Peyer's patch (tissue), 4 donors: ENCODE measurements at places on chromosomes 2 and 18. TPM values are rescaled to one million over a fixed set of nuclear protein-coding genes. Genes with fewer than 3 reads are reported as not detected.
A peak's percentile ranks its signal among the peaks of the same experiment; 100 is the strongest.

Gene HS6ST1
- 16.5 TPM for total RNA-seq

Gene ZNF804A
- 1.1 TPM for total RNA-seq

Gene CD207
- total RNA-seq = not detected

DNA sequence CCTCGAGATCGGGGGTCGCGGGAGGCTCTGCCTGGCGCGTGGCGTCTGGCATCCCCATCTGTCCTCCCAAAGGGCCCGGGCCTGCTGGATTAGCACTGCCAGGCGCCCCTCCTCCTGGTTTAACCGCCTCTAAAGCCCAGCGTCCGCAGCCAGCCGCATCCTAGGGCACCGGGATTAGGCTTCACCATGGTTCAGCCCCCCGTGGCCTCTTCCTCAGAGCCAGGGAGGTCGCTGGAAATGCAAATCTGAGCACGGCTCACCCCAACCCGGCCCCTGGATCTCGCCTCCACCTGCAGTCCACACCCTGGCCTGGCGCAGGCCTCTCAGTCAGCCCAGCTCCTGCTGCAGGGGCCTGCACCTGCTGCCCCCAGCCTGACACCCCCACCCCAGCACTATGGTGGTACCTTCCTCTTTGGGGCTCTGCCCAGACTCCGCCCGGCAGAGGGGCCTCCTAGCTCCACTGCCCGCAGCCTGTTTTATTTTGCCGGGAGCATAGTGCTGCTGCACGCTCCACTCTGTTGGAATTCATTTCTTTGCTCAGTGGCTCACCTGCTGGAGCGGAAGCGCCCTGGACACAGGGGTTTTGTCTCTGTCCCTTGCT, 13.2 kb downstream of the PRELID3A start:
- DNase-seq = no peak
- no peaks in the 10 kb centered on the region for H3K4me1 ChIP-seq
- H3K27me3 ChIP-seq = no peaks in the 10 kb centered on the region
- no peaks in the 10 kb centered on the region for H3K36me3 ChIP-seq

DNA sequence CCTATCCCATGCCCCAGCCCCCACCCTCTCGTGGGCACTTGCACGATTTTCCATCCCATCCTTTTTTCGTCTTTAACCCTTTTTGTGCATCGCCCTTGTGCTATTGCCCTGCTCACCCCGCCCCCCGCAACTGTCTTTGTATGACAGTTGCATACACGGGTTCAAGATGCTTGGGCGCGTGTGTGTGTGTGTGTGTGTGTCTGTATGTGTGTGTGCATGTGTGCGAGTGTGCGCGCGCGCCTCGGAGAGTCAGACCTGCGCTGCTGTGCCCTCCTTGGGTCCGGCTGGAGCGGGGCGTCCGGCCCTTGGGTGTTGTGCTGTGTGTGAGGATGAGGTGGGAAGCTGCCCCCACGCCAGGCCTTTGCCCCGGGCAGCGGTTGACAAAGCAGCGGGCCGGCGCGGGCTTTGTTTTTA, 230.7 kb downstream of the HAUS1 start:
- DNase-seq = no peak
- no peaks in the 10 kb centered on the region for H3K27me3 ChIP-seq
- no peaks in the 10 kb centered on the region for H3K4me1 ChIP-seq
- H3K27ac ChIP-seq = no peak overlapping the region

DNA sequence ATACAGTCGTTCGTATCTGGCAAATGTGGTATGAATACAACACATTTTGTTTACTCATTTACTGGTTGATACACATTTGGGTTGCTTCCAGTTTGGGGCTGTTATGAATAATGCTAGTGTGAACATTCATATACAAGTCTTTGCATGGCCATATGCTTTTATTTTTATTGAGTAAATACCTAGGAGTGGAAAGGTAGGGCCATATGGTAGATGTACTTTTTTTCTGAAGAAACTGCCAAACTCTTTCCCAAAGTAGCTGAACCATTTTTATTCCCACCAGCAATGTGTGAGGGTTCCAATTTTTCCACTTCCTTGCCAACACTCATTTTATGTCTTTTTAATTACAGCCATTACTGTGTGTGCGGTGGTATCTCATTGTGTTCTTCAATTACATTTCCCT, 496.2 kb upstream of the NRXN1 start:
- no peaks in the 10 kb centered on the region for H3K36me3 ChIP-seq
- H3K27me3 ChIP-seq = no peaks in the 10 kb centered on the region
- no peak overlapping the region for H3K27ac ChIP-seq
- H3K4me1 ChIP-seq = no peaks in the 10 kb centered on the region
- no peak overlapping the region for H3K4me3 ChIP-seq
- no peak for DNase-seq

- no peak for DNase-seq
- H3K27ac ChIP-seq = no peak overlapping the region
- H3K4me3 ChIP-seq = no peak overlapping the region
- H3K36me3 ChIP-seq = no peaks in the 10 kb centered on the region
- H3K4me1 ChIP-seq = no peaks in the 10 kb centered on the region
- no peaks in the 10 kb centered on the region for H3K27me3 ChIP-seq
Observed at GRCh38 chr18:42486271-42486670, 531.2 kb downstream of the PIK3C3 start.

DNA sequence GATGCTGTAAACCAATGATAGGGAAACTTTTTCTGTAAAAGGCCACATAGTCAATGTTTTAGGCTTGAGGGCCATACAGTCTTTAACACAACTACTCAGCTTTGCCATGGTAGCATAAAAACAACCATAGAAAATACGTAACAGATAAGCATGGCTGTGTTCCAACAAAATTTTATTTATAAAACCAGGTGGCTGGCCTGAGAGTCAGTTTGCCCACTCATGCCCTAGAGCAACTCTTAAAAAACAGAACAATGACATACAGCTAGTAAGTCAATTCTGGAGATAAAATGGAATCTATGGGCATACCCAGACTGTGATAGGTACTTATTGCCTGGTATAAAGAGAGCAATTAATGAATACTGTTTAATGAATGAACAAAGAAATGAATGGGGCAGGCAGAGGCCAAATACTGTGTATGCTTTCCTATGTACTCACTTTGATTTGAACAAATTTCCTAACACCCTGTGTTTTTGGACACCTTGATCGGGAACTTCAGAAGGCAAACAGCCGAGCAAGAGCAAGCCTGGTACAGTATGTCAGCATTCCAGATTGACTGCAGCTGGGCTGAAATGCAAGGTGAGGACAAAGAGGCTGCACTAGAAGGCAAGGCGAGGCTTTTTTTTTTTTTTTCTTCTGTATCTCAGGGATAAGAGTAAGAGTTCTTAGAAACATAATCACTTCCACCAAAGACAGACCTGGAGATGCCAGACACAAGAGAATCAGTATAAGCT, 315.3 kb downstream of the CLIP4 start:
- no peak overlapping the region for H3K27ac ChIP-seq
- no peaks in the 10 kb centered on the region for H3K4me1 ChIP-seq

DNA sequence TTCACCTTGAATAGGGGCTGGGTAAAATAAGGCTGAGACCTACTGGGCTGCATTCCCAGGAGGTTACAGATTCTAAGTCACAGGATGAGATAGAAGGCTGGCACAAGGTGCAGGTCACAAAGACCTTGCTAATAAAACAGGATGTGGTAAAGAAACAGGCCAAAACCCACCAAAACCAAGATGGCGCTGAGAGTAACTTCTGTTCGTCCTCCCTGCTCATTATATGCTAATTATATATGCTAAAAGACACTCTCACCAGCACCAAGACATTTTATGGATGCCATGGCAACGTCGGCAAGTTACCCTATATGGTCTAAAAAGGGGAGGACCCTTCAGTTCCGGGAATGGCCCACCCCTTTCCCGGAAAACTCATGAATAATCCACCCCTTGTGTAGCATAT, 711.5 kb upstream of the KLHL29 start:
- H3K27me3 ChIP-seq = no peaks in the 10 kb centered on the region
- H3K4me3 ChIP-seq = no peak overlapping the region
- H3K27ac ChIP-seq = no peak overlapping the region
- no peak for DNase-seq
- H3K4me1 ChIP-seq = no peaks in the 10 kb centered on the region

GRCh38 chr2:172096626-172097547, 5.8 kb downstream of the DLX2 start:
- H3K27me3 ChIP-seq = peaks cover 100% of the 10 kb centered on the region
- H3K4me1 ChIP-seq = peaks cover 66% of the 10 kb centered on the region
- DNase-seq = no peak
- H3K4me3 ChIP-seq = peak overlapping the region; percentile 23

DNA sequence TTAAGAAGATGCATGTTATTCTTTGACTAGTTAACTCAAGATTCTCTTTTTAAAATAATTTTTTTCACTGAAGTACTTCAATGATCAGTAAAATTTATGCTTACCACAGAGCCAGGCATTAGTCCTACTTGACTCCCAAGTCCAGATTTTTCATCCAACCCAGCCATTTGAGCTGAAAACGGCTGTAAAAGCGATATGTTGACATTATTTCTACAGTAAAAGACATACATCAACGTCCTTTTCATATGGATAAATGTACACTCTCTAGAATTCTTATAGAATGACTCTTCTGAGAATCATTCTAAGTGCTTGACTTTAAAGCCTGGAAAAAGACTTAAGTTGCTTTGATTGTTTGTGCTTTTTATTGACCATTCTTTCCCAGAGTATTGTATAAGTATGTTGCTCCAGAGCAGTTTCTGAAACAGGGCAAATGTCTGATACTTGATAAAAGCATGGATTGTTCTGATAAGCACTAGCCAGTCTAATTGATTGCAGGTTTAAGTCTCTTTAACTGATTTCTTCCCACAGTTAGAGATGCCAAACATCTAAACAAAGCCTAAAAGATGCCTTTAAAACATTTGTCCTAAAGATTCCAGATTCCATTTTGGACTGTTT, 90.9 kb downstream of the COL5A2 start:
- no peak for DNase-seq
- H3K4me1 ChIP-seq = no peaks in the 10 kb centered on the region
- H3K4me3 ChIP-seq = no peak overlapping the region
- H3K27ac ChIP-seq = no peak overlapping the region
- H3K36me3 ChIP-seq = no peaks in the 10 kb centered on the region

DNA sequence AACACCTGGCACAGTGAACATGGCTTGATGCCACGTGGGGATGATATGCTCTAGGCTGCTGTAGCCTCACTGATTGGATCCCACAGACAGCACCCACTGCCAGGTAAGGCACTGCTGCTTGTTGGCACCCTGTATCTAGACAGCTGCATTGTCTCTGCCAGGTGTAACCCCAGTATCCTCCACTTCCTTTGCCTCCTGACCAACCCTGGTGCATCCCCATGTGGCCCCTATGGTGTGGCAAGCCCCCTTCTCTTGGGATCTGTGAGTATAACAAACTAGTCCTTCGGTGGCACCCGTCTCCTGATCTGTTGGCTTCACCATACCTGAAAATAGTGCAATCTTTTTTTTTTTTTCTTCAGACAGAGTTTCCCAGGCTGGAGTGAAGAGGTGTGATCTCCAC, 11.1 kb downstream of the TEX51 start:
- H3K27me3 ChIP-seq = no peaks in the 10 kb centered on the region
- H3K4me1 ChIP-seq = no peaks in the 10 kb centered on the region
- H3K36me3 ChIP-seq = no peaks in the 10 kb centered on the region
